Motor neuron (in vitro differentiated cells): ENCODE measurements at places on chromosomes 7 and 10.
A peak's percentile ranks its signal among the peaks of the same experiment; 100 is the strongest.

GRCh38 chr7:47207956-47208355, 374.0 kb downstream of the TNS3 start:
- ATAC-seq: no peak

- no peak for ATAC-seq
These were observed 1.6 kb downstream of the NUP42 start for GRCh38 chr7:23183279-23184012.

DNA sequence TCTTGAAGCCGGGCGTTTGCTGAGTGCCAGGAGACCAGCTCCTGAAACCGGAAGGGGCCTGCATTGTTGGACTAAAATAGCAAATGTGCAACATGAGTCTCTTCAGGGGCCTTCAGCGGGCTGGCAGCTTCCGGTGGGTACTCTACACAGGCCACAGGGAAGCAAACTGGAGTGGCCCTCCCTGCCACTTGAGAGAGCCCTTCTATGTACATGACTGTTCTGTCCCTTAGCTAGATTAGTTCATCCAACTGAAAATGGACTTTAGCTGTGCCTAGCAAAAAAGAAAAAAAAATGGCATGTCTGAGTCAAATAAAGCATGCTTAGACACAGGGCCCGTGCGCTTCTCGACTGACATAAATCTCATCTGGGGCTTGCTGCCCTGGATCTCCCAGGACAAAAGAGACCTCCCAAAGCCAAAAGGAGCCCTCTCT, 115.3 kb upstream of the TCF7L2 start:
- ATAC-seq: peak; percentile 78

- ATAC-seq: no peak
These were observed 1.7 kb upstream of the MCU start for GRCh38 chr10:72690071-72690755.

- ATAC-seq: peak; percentile 92
These were observed 880.6 kb downstream of the LRMDA start for GRCh38 chr10:76311752-76312636.

- ATAC-seq: no peak
These were observed 26.4 kb downstream of the PNPLA8 start for GRCh38 chr7:108499566-108499965.
